ENCODE measurements at places on chromosomes 16 and 17.
A peak's percentile ranks its signal among the peaks of the same experiment; 100 is the strongest.

DNA sequence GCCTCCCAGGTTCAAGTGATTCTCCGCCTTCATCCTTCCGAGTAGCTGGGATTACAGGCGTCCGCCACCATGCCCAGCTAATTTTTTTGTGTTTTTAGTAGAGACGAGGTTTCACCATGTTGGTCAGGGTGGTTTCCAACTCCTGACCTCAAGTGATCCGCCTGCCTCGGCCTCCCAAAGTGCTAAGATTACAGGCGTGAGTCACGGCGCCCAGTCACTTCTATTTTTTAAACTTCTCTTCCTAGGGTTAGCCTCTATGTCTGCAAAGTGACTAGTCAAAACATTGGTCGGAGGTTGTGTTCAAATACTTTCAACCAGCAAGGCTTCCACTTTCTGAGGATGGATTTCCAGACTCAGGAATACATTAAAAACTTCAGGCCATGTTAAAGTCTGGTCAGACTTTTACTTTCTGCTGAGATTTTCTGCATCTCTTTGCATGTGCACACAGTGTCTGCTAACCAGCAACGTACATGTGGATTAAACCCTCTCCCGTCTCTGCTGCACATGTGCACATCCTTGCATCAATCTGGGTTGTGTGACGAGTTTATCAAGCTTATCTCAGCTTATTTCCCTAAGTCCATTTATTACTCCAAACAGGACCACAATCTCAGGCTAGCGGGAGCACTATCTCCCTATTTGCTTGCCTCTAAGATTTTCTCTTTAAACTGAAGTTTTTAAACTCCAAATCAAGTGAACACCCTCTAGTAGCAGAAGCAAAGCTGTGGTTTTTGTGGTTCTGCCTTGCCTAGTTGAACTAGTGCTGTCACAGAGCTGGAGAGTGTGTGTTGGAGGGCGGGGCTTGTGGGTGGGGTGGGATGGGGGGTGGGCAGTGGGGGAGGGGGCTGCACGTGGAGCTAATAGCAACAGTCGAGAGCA lies 525.2 kb upstream of the GOT2 start:
- no peak for DNase-seq

DNA sequence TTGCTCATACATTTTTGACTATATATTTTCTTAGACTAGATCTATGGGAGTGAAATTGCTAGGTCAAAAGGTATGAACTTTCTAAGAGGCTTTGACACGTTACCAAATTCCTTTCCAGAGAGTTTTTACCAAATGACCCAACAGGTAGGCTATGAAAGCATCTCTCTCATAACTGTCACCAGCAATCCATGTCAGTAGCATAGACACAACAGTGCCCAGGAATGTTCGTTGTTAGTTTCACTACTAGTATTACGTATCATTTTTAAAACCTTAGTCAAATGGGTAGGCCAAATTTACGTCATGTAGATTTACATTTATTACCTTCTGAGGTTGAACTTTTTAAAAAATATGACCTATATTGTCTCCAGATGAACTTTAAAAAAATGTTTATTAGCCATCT lies 66.8 kb downstream of the MARCHF10 start:
- DNase-seq, result no peak

GRCh38 chr17:27915709-27916108 lies 22.5 kb upstream of the LYRM9 start:
- no peak for DNase-seq

- DNase-seq, result no peak
These were observed 40.3 kb upstream of the MED13 start for GRCh38 chr17:62105357-62105756.

GRCh38 chr16:86628614-86629013 lies 50.3 kb downstream of the FOXL1 start:
- DNase-seq, result no peak

DNA sequence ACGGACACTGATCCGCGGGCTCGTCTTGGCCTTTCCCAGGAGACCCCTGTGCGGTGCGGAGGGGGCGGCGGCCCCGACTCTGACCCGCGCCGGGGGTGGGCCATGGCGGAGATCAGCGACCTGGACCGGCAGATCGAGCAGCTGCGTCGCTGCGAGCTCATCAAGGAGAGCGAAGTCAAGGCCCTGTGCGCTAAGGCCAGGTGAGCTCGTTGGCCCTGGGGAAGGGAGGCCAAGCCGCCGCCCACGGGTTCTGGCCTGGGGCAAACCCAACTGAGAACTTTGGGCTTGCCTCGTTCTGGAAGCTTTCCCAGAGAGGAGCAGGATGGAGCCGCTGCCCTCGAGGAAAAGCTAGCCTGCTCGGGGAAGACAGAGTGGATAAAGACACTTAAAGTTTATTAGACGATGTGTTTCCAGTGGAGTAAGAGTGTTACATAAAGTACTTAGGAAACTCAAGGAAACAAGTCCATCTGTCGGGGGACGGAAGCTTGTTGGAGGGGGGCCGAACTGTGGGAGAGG lies 540 bp downstream of the PPP4C start:
- no peak for DNase-seq

GRCh38 chr16:1959269-1960039 lies at the start of gene NDUFB10:
TSS of gene NDUFB10 (plus strand) at chr16:1959538. CDS start at chr16:1959625, 87 bp downstream.
- DNase-seq, result peak; percentile 64

Data from NCI-H1105 treated with DMSO at 0.1 percent for 48 hours (cell line).